GM12878 (cell line): ENCODE measurements at places on chromosomes 2 and 18. TPM values are rescaled to one million over a fixed set of nuclear protein-coding genes. Genes with fewer than 3 reads are reported as not detected.

- no peak for DNase-seq
Observed at GRCh38 chr2:191105082-191105481, 45.7 kb downstream of the STAT4 start.

- no peak for DNase-seq
Observed at GRCh38 chr2:128756365-128756717, 437.7 kb upstream of the HS6ST1 start.

GRCh38 chr2:43082111-43082894, 144.1 kb downstream of the ZFP36L2 start:
- no peak for DNase-seq

- DNase-seq = no peak
Observed at GRCh38 chr2:3443083-3443482, 63.6 kb downstream of the TRAPPC12 start.

DNA sequence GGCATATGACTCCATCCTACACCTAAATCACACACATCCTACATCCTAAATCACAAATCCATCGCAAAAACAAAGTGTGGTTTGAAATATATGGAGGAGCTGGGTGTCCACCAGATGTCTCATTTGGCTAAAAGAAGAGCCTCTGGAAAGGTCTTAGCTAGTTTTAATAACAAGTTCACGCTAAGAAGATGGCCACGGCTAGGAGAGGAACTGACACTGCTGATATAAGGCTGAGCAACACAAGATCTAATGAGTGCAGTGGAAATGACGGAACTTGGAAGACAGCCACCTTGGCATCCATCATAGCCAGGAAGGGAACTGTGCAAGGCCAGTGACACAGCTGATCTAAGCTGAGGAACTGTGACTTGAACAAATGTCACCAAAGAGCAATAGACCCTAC, 60.0 kb upstream of the AGAP1 start:
- DNase-seq = no peak

GRCh38 chr2:215171796-215172195, 33.4 kb upstream of the ABCA12 start:
- no peak for DNase-seq

DNA sequence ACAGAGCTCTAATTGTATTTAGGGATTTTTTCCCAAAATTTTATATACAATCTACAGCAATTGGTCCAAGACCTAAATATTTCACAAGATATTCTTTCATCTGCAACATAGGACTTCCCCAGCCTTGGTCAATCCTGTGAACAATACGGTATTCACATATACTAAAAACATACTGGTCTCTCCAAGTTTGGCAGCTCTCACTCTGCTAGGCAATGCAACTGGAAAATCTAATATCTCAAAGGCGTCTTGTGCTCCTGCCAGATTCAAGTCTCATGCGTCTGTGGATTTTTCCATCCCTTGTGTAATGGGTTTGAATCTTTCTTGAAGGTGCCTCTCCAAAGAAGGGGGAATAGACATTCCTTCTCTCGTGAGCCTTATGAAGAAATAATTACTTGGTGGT, 27.4 kb upstream of the MBOAT2 start:
- no peak for DNase-seq

DNA sequence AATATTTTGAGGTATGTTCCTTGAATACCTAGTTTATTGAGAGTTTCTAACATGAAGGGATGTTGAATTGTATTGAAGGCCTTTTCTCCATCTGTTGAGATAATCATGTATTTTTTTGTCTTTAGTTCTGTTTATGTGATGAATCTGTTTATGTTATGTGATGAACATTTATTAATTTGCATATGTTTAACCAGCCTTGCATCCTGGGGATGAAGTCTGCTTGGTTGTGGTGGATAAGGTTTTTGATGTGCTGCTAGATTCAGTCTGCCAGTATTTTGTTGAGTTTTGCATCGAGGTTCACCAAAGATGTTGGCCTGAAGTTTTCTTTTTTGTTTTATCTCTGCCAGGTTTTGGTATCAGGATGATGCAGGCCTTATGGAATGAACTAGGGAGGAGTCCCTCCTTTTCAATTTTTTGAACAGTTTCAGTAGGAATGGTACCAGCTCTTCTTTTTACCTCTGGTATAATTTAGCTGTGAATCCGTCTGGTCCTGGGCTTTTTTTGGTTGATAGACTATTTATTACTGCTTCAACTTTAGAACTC, 71.9 kb downstream of the EPC2 start:
- no peak for DNase-seq

- peak; percentile 11 for DNase-seq
Observed at GRCh38 chr2:42196403-42197267, 27.5 kb downstream of the EML4 start.

DNA sequence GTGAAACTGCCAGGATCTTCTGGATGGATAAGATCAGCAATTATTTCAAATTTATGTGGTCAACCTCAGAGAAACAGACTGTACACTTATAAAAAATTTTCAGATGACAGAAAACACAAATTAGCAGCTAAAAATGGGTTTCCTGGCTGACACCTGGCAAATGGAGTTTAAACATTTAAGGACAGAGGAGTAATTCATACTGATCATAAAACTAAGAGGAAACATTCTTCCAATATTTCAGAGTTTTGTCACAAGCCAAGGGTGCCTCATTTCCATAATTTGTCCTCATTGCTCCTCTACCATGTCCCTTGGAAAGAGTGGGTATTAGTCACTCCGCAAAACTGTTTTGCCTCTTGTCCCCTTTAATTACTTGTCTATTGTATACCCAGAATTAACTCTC, 70.2 kb downstream of the TMEFF2 start:
- DNase-seq = no peak

- DNase-seq = no peak
Observed at GRCh38 chr2:54966165-54966832, 84.0 kb downstream of the RTN4 start.

DNA sequence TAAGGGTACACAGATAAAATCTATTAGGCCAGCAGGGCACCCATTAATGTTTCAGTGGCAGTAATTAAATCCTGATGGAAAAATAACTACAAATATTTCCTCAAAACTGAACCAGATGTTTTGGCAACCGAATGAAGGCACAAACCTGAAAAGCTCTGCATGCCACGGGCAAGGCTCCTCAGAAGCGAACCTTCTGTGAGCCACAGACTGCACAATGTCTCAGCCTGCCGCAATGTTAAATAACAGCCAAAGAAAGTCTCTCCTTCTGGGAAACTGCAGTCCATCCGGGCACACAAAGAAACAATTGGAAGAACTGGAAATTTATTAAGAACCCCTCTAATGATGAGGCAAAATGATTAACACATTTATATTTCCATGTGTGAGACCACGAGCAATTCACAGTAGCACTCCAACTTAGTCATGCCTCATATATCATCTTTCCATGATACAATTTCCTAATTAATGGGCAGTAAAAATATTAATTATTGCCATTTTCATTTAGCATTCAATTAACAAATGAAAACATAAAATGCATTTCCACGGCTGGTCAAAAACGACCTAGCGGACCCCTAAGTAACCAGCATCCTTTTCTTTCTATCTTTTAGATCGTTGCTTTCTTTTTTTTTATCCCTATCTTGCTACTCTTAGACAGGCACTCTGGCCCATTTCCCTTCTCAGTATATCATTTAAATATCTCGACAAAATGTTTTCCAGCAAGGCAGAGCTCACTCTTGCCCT, 237.5 kb downstream of the EPHA4 start:
- no peak for DNase-seq

DNA sequence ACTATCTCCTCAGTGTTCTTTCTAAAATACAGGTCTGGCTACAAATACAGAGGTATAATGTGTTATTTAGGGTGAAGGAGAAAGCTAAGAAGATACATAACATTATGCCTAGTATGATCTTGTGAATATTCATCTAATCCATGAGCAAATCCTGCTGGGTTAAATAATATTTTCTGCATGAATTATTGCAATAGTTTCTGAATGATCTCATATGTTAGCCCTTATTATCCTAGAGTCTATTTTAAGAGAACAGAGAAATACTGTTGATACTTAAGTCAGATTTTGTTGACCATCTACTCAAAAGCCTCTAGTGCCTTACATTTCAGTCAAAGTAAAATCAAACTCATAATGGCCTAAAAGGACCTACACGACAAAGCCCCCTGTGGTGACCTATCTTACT, 382.3 kb downstream of the FIGN start:
- no peak for DNase-seq

DNA sequence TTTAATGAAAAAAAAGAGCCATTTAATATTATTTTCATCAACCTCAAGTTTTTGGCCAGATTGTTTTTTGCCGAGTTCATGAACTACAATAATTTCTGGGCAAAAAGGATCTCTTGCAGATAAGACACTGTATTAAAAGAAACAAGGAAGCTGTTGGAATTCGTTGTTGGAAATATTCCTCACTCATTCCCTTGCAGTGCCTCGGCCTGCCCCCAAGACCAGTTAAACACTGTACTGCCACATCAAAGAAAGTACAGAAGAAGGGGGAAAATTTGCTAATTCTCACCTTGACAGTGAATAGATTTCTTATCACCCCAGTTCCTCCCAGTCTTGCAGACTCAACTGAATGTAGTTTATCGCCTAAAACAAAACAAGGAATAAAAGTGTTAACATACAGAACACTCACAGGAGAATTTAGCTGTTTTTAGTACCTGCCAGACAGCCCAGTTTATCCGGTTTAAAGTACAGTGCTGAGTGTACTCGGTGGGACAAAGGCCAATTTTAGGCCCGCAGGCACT, 1.2 kb downstream of the IDH1 start:
- no peak for DNase-seq

ANKRD30B gene
- total RNA-seq = not detected in 2 replicates

GNLY gene
- total RNA-seq = not detected in 2 replicates

MDH1B gene
- total RNA-seq = 1.0 TPM in 2 replicates

ITPRID2 gene
- 22.5 and 23.7 TPM in 2 replicates for total RNA-seq

ERBB4 gene
- total RNA-seq = 0.03 TPM in 1 of 2 replicates, not detected in the other

TM4SF20 gene
- not detected in 2 replicates for total RNA-seq

MRPL53 gene
- total RNA-seq = 131 and 146 TPM in 2 replicates
